ENCODE measurements at places on chromosomes 11 and 22.

DNA sequence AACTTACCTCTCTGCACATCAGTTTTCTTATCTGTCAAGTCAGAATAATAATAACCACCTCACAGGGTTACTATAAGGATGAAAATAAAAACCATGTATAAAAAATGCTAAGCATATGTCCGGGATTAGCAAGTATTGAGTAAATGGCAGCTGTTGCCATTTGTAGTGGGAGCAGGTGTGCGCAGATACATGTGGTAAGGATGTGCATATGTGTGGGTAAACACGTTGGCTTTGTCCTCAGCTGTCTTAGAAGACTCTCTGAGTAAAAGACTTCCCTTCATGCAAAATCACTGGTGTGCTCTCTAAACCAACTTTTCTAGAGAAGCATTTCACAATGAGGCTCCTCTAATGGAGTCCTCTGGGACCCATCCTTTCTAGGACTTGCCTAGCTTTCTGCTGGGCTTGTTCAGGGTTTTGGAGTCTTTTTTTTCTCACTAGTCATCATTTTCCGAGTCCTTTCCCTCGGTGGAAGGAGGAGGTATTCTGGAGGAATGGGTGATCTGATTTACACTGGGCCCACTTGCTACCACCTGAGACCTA lies 62.4 kb downstream of the NELL1 start:
- DNase-seq, result no peak

GRCh38 chr11:113351480-113351879 lies 36.1 kb upstream of the ANKK1 start:
- DNase-seq, result no peak

DNA sequence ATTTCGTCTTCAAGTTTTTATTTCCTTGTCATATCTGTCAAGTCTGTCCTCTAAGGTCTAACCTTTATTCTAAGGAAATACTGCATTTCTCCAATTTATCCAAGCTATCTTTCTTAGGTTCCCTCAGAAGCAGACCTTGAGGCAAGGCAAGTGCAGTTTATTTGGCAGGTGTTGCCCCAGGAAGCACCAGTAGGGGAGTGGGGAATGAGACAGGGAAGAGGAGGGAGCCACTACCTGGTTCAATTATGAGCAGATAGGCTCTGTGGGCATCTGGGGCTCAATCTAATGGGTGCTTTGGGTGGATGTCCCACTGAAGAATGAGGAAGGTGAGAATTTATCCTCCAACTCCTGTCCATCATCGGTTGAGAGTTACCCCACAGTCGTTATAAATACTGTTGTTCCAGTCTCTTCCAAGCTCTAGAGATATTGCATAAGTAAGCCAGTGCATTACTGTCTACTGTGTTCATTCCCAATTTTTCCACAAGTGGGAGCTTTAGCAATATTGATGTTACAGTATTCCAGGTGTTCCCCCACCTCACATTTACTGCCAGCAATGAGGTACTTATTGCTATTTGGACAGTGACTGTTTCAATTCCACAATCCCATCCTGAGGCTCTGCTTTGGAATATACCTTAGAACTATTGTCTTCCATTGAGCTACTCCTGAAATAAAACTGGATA lies 154.9 kb upstream of the CEP126 start:
- DNase-seq, result no peak

- DNase-seq, result no peak
Observed at GRCh38 chr11:65648997-65649493, 11.1 kb downstream of the SIPA1 start.

GRCh38 chr11:57896361-57897145 lies 127.1 kb upstream of the OR9Q1 start:
- no peak for DNase-seq

DNA sequence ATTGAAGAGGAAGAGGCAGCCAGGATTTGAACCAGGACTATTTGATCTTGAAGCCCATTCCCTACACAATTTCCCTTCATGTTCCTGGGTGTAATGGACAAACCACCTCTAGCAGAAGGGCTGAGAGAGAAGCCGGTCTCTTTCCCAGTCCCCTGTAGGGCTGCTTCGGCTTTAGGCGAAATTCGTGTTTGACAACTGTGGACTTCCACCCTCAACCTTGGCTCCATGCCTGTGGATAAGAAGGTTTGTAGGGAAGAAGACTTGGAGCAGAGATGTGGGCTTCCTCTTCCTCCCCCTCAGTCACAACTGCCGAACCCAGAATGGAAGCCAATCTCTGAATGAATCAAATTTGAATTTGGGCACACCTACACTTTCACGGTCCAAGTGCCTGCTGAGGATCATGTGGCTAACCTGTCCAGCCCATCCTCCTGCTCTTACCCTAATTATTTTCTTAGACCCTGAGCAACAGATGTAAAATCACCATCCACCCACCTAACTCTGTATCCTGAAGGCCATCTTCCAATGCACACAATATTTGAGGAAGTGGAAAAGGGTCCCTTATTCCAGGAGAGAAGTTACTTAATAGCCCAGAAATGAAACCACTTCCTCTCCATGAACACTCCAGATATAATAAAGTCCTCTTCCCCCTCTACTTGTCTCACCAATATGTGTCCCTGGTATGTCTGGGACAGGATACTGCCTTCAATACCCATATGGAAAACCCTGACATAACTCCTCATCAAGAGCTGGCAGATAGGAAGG lies 10.1 kb upstream of the SCN2B start:
- DNase-seq, result no peak

GRCh38 chr11:84044706-84045105 lies 758.5 kb upstream of the CCDC90B start:
- no peak for DNase-seq

DNA sequence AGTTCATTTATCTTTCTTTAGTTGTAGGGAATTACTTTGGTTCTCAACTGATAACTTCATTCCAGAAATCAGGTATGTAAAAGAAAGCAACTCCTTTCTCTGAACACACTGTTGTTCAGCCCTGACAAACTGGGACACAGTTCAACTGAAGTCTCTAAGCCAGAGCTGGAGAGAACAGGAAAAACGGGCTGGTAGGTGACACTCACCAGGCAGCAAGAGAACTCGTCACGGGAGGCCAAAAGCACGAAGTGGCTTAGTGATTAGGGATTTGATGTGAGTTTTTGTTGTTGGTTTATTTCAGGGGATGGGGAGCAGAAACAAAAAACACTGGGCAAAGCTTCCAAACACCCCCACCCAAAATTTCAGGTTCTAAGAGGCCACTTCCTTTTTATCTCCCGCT lies 54.1 kb downstream of the MYH9 start:
- no peak for DNase-seq

GRCh38 chr11:64226507-64227051 lies 505 bp downstream of the NUDT22 start:
- no peak for DNase-seq

DNA sequence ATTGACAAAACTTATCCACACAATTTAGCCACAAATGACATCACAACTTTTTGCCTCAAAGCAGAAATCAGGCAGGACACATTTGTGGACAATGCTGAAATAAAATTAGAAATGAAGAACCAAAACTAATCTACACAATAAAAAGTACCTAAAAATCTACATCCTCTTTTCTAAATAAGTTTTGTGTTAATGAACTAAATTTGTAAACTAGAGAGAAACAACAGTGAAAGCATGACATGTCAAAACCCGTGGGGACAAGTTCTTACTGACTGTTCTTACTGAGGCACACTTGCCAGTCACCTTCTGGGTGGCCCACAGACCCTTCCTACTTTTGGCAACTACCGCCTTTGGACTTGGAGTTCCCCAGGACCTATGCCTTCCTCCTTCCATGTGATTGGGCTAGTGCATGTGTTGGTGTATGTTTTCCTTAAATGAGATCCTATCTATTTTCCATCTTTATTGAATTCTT lies 60.7 kb upstream of the MUC15 start:
- DNase-seq, result no peak

GRCh38 chr11:64903291-64903833 lies 13.6 kb downstream of the ATG2A start:
- DNase-seq, result no peak

DNA sequence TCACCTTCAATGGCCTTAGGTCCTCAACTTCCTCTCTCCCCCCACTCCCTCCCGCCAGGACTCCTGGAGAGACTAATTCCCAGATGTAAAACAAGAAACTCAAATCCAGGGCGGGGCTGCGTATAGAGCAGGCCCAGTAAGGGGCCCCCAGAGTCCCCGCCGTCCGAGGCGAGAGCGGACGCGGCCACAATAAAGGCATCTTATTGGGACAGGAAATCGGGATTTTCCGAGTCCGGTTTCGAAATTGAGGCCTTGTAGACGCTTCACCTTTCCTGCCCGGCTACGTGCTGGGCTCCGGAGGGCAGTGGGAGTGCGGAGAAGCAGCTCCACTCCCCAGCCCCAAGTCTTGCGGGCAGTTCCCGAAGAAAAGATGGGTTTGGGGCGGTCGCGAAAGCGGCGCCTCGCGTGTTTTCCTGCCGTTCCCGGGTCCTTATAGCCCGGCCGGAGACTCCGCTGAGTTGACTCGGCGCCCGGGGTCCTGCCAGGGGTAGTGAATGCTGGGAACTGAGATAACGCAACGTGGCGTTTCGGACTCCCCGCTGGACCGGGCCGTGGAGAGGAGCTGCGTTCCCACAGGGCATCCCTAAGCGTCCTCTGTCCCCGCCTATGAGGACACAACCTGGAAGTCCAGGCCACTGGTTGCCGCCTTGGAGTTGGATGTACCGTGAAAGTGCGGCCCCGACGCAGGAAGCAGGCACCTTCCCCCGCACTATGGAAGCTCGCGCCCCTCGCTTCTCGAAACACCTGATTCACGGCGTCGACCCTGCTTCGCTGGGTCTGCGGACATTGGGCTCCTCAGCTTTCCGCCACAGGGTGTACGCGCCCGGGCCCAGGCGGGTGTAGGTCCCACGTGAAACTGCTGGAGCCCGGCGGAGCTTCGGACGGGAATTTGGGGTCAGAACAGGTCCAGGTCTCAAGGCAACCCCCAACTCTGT lies 4.8 kb upstream of the CHRM1 start:
- DNase-seq, result no peak

- no peak for DNase-seq
Observed at GRCh38 chr11:28773606-28774005, 665.4 kb downstream of the METTL15 start.
